ENCODE measurements at places on chromosomes 2 and 18.

DNA sequence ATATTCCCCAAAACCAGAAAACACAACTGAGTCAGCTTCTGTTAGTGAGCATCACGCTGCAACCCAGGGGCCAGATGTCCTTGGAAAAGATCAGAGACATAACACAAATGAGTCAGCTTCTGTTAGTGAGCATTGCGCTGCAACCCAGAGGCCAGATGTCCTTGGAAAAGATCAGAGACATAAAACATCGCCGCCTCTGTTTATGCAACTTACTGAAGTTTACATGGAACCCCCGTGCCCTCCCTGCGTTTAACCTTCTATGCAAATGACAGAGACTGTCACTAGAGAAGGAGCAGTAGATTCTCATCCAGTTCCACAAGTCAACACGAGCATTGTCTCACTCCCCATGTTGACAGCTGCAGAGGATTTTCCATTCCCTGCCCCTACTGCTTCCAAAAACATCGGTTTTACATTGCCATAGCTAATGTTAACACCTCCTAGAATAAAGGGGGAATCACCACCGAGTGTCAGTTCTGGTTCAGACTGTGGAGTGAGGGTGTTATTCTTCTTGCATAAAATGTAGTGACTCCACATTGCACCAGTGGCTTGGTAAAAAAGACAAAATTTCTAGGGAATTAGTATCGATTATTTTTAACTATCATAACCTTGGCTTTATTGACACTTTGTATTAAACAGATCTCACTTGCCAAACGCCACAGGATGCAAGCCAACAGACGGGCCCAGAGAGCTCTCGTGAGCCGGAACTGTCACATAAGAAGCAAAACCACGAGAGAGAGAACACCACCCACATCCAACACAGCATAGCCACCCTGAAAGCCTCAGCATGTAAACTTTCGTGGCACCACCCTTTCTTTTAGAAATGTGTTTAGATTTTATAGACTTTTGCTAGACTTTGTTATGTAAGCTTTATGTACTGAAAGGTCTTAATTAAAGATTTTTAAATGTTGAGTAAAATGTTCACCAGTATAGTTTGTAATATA, 87.7 kb downstream of the SH3YL1 start:
- DNase-seq: peak; percentile 53

- DNase-seq: no peak
Observed at GRCh38 chr18:35051641-35052377, 10.6 kb downstream of the MAPRE2 start.

DNA sequence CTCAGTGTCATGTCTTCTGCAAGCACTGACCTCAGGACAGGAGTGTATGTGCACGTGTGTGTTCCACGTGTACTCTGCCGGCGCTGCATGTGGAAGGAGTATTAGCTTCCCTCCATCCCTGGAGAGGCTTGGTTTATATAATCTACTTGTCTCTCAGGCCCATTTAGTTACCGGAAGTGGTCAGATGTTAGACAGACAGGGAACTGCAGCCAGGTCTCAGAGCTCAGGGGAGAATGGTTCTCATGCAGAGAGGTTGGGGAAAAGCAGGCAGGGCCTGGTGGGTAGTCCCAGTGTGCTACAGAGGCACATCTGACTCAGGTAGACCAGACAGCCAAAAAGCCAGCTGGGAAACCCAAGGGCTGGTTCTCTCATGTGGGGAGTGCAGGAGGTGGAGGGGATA, 167.9 kb downstream of the CTIF start:
- DNase-seq: no peak

DNA sequence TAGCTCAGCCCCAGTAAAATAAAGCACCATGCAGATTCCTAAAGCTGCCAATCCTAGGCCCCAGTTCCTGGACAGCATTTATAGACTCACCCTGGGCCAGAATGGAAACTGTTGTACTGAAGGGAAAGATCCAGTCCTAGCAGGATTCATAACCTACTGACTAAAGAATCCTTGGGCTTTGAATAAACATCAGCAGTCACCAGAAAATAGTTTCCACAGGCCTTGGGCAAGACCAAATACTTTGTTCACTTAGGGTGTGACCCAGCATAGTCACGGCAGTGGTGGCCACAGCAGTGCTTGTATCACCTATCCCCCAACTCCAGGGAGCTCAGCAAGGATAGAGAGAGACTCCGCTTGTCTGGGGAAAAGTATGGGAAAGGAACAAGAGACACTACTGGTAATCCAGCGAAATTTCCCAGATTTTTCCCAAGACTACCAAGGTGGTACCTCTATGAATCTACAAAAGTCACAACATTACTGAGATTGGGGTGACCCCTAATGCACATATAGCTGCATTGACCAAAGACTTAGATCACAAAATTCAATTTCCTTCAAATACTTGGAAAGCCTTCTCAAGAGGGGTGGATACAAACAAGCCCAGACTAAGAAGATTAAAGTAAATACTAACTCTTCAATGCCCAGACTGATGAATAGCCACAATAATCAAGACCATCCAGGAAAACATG, 748.1 kb upstream of the LRATD1 start:
- DNase-seq: no peak

DNA sequence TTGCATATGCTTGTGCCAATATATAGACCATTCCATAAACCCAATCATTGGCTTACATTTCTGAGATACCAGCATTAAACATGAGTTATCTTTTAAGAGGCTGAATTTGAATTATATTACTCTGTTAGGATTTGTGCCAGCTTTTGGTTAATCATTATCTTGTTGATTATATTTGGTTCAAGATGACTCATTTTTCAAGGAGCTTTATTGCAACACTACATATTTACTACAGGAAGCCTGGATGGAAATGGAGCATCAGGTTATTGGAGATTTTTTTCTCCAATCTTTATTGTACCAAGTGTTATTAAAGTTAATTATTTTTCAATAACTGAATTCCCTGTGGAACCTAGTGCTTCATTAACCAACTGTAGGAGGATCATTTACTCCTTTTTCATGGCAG, 26.4 kb downstream of the EML4 start:
- no peak for DNase-seq

GRCh38 chr2:37080266-37080665, 3.9 kb downstream of the HEATR5B start:
- DNase-seq: no peak

GRCh38 chr2:1482981-1483380, 69.7 kb downstream of the TPO start:
- DNase-seq: no peak

DNA sequence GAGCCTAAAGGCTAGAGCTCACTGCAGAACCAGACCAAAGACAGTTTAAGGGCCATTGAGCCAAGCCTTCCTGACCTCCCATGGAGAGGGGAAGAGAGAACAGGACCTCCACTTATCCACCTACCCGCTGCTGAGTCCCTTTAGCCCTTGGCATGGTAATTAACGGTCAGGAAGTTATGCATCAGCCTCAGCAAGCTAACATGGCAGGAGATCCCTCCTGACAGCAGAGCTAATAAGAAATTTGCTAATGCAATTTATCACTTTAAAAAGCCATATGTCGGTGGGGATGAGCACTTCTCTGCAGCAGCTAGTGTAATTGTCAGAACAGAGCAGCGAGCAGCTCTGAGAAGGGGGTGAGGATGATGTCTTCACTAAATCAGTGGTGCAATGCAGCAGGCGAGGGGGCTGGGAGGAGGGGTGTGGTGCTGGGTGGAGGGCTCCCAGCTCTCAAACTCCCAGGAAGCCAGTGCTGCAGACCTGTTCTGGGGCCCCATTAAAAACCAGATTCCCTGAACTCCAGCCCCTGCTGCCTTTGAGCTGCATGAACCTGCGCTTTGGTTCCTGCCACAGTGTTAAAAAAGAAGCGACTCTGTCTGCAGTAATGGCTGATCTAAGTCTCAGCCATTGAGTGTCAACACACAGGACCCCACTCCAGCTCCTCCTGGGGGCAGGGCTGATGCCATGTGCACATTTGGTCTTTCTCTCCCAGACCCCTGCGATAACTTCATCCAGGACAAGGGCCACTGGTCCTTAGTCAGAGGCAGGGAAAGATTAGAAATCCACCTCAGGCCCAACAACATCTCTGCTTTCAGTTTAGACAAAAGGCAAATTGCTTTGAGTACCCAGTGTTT, 84.2 kb upstream of the STPG4 start:
- DNase-seq: no peak

DNA sequence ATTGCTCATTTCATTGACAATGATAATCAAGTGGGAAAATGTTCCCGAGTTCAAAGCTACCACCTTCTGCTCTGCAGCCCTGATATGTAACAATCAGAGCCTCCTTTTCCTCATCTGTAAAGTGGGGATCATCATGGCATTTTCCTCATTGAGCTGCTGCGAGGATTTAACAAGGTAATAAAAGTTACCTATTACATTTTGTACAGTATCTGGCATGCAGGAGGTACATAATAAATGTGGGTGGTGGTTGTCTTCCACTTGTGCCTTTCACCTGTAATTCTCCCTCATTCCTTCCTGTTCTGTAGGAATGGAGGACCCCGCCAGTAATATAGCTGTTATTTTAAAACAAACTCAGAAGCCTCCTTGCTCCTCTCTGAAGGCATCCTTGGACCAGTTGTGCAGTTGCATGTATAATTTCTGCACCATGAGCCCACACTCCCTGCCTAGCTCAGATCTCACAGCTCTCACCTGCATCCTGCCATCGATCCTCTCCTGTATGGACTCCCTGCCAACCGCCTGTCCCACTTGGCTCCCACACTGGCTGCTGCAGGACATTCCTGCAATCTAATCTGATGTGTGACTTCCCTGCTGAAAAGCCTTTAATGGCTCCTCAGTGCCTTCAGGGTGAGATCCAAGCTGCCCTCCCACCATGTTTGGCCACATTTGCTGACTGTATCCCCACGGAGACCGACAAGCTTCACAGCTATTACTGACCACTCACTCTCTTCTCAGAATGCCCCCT, 350.4 kb downstream of the EN1 start:
- DNase-seq: no peak

GRCh38 chr2:216159646-216160045, 50.5 kb downstream of the XRCC5 start:
- DNase-seq: no peak

GRCh38 chr2:205769879-205770278, 87.6 kb downstream of the NRP2 start:
- DNase-seq: no peak

DNA sequence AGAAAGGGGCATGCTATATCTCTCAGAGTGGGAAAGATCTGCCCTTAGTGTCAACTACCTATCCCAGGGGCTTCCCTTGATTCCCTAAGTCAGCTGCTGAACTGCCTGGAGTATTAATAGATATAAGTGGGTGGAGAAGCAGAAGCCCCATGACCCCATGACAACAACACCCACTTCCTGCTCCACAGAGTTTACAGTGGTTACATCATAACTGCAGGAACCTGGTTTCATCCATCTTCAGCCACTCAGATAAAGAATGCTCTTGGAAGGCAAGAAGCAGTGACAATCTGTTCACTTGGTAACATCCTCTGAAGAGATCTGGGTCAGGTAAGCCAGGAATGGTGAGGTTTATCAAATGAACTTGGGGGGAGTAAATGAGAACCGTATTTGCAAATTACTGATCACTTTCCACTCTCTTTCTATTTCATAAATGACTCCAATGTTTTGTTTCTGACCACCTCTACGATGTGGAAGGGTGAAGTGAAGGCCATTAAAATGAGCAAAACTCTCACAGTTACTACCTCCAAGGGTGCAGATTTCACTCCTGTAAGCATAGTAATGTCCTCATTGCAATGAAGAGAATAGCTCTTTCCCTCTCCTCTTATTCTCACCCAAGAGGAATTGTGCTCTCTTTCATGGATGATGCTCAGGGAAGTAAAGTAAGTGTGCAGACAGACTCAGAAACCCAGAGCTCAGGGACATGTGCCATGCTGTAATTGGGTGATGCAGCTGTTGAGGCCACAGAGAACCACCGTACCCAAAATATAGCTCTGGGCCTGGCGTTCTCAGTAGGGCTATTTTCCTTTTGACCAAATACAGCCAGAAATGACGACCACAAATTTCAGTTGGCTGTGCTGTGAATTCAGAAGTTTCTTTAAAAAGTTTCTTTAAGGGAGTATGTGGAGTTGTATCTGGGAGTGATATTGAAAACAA, 192.8 kb upstream of the APCDD1 start:
- no peak for DNase-seq

GRCh38 chr2:23457990-23458682, 73.2 kb downstream of the KLHL29 start:
- DNase-seq: no peak

DNA sequence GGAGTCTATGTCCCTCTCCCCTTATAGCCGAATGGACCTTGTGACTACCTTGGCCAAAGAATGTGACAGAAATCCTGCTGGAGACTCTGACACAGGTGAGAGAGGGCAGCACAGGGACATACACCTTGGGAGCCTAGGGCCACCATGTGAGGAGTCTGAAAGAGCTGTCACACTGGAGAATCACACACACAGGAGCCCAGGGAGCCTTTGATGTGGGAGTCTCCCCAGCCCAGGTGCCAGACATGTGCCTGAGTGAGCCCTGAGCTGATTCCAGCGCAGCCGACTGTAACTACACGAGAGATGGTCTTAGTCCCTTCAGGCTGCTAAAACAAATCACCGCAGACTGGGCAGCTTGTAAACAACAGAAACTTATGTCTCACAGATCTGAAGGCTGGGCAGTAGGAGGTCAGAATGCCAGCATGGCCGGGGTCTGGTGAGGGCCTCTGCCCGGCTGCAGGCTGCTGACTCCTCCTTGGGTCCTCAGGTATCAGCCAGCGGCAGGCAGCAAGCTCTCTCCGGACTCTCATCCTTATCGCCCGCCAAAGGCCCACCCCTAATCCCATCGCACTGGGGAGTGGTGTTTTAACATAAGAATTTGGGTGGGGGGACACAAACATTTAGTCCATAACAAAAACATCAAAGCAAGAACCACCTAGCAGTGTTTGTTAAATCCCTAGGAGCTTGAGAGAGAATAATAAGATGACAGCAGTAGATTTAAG, 63.8 kb upstream of the GPR45 start:
- no peak for DNase-seq

DNA sequence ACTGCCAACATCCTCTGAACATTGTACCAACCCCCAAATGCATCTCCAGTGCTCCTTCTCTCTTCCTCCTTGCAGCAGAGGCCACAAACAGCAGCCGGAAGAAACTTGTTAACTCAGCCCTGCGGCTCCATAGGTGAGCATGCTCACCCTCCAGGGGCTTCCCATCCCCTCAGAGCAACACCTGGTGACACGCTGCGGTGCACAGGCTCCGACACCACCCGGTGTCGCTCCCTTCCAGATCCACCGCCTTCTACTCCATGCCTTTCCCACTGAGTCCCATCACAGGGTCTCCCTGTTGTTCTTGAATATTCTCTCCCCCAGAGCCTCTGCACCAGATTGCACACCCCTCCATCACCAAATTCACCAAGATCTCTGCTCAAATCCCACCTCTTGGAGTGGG, 171.5 kb upstream of the FHL2 start:
- no peak for DNase-seq

- DNase-seq: no peak
Observed at GRCh38 chr2:233080836-233081229, 20.7 kb downstream of the INPP5D start.

DNA sequence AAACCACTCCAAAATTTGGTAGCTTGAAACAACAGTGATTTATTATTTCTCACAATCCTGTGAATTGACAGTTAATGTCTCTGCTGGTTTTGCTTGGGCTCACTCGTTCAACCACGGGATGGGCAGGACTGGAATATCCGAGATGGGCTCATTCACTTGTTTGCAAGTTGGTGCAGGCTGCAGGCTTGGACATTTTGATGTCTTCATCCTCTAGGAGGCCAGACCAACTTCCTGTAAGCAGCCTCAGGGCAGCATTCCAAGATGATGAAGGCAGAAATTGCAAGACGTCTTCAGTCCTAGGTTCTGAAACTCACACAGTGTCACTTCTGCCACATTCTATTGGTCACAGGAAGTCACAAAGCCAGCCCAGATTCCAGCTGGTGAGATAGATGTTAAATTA, 47.1 kb downstream of the GPR39 start:
- DNase-seq: no peak
